Left ventricle myocardium inferior (tissue), 1 donor: ENCODE measurements at places on chromosomes 11 and 22. TPM values are rescaled to one million over a fixed set of nuclear protein-coding genes. Genes with fewer than 3 reads are reported as not detected.
A peak's percentile ranks its signal among the peaks of the same experiment; 100 is the strongest.

- DNase-seq, result peak; percentile 31
Observed at GRCh38 chr11:118980191-118980881, 8.8 kb downstream of the FOXR1 start.

GRCh38 chr22:19748139-19748538 lies 12.4 kb upstream of the TBX1 start:
- DNase-seq, result no peak

DNA sequence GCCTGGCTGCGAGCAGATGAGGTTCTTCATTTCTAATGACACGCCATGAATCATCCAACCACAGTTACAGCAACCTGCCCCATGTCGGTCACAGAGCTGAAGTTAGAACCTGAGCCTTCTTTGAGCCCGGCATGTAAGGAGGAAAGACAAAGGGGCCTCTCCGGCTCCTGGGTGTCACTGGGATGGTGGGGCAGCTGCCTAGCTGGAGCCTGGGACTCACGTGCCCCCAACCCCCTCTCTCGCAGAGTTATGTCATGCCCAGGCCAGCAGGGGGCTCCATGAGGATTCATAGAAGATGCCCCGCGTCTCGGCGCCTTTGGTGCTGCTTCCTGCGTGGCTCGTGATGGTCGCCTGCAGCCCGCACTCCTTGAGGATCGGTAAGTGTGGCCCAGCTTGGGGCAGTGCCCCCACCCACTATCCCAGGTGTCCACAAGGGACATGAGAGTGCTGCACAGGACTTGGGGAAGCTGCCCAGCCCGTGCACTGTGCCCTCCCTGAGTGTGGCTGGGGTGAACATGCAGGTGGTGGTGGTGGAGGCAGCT lies 148.5 kb downstream of the GRIK4 start:
- no peak for DNase-seq

Gene CECR2
- 3.1 TPM for total RNA-seq

- DNase-seq, result no peak
Observed at GRCh38 chr11:63880403-63880790, 36.6 kb downstream of the RCOR2 start.

GRCh38 chr11:117230999-117231841 lies 653 bp downstream of the PCSK7 start:
- DNase-seq, result no peak

DNA sequence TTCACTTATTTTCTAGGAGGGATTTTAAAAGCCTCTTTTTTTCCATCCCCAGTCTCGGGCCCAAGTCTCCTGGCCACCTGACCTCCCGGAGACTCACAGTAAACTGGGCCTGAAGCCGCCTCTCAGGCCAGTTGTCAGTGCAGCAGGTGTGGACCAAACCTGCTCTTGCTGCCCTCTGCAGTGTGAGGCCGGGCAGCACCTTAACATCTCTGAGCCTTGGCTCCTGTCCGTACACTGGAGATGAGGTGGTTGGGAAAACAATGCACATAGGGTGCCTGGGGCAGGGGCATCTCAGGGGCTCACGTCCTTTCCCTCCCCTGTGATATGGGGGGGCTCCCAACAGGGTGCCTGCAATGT lies 45.1 kb downstream of the PHF21B start:
- DNase-seq, result no peak

GRCh38 chr11:45285930-45286632 lies at the start of gene SYT13:
TSS of gene SYT13 (minus strand) at chr11:45286341. CDS start at chr11:45286207, 134 bp downstream.
- DNase-seq, result no peak

Gene ACTN3
- total RNA-seq, result not detected

- no peak for DNase-seq
Observed at GRCh38 chr22:37269936-37270678, 12.2 kb upstream of the CYTH4 start.

DNA sequence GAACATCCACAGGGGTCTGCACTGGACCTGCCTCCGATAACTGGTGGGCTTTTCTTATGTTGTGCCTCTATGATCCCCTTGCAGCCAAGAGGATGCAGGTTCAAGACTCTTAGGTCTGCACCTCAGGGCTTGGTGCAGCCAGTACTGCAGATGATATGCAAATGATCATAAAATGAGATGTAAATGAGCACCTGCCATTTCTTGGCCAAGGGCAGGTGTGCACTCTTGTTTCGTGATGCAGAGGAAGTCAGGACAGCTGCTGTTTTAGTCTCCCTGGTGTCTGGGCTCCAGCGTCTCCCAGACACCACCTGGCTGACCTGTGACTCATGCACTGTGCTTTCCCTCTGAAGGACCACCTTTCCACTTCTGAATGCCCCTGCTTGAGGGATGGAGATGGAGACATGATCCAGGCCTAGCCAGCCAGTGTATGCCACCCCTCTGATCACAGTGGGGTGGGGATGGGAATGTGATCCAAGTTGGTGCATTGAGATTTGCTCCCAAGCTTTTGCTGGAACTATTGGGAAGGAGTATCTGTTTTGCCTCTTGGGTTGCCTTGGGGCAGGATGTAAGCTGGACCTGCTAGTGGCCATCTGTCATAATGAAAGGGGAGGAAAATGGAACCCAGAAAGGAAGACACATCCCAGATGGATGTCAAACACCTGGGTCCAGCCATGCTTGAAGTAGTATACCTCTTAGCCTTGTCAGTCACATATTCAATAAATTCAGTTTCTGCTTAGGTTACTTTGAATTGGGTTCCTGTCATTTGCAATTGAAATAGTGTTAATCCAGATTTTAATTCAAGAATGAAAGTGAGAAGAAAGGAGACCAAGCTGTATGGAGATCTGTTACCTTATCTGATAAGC lies 3.3 kb upstream of the KCNJ11 start:
- DNase-seq, result no peak

Gene KIRREL3
- total RNA-seq, result 0.74 TPM

DNA sequence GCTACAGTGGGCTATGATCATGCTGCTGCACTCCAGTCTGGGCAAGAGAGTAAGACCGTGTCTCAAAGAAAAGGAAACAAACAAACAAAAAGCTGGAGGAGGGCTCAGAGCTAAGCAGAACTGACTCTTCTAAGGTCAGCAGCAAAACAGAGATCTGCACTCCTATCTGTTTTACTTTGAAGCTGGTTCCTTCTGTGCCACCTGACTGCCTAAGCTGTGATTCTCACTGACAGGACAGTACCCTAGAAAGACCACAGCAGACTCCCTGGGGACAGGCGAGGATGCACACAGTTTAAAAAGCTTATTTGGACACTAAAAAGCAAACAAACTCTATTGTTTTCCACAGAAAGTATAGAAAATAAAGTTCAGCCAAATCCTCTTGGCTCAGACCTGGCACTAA lies 30.5 kb downstream of the NEFH start:
- DNase-seq, result no peak

Gene SOX10
- 1.2 TPM for total RNA-seq

Gene GUCY1A2
- 10.2 TPM for total RNA-seq

DNA sequence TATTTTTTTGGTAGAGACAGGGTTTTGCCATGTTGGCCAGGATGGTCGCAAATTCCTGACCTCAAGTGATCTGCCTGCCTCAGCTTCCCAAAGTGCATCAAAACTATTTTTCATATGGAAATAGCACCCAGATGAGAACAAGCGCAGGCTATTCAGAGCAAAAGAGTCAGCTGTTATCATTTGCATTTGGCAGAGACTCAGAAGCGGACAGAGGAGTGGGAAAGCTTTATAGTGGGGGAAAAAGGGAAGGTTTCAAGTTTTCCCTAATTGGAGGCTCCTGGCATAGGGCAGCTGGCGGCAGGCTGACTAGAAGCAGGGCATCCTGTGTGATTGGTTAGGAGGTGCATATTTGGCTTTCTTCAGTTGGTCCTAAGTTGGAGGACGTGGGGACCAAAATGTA lies 20.2 kb downstream of the ATG13 start:
- no peak for DNase-seq

- no peak for DNase-seq
Observed at GRCh38 chr22:43922123-43922522, 1.5 kb upstream of the PNPLA3 start.

- no peak for DNase-seq
Observed at GRCh38 chr11:3840004-3840869, 522 bp downstream of the RHOG start.

GRCh38 chr11:64121663-64122410 lies 44.1 kb downstream of the MACROD1 start:
- no peak for DNase-seq

DNA sequence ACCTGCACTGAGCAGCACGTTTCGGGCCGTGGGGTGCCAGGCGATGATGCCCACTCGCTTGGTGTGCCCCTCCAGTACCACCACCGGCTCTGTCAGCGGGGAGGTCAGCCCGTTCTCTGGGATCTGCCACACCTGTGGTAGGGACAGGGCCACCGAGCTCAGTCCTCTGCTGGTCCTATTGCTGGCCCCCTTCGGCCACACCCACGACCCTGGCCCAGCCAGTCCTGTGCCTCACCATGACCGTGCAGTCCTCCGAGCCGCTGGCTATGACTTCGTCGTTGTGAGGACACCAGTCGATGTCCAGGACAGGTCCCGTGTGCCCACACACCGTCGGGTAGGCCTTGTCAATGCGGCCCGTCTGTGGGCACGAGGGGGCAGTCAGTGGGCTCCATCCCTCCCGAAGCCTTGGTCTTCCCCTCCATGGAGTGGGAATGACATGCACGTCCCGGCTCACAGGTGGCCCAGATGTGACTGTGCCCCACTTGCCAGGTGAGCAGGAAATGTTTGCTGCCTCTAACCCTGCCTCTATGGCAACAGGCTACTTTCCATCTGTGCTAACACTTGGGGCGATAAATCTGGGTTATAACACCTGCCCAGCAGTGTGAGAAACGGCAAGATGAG lies 1.4 kb downstream of the CORO1B start:
- no peak for DNase-seq

GRCh38 chr11:12223771-12224536 lies 113.6 kb downstream of the MICAL2 start:
- no peak for DNase-seq

DNA sequence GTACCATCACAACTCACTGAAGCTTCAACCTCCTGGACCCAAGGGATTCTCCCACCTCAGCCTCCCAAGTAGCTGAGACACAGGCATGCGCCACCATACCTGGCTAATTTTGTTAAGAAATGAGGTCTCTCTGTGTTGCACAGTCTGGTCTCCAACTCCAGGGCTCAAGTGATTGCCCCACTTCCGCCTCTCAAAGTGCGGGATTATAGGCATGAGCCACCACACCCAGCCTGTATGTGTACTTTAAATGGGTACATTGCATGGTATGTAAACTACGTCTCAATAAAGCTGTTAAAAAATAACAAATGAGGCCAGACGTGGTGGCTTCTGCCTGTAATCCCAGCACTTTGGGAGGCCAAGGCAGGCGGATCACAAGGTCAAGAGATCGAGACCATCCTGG lies 36.2 kb upstream of the DDX6 start:
- DNase-seq, result no peak

Gene CDC42EP2
- total RNA-seq, result 11.3 TPM

DNA sequence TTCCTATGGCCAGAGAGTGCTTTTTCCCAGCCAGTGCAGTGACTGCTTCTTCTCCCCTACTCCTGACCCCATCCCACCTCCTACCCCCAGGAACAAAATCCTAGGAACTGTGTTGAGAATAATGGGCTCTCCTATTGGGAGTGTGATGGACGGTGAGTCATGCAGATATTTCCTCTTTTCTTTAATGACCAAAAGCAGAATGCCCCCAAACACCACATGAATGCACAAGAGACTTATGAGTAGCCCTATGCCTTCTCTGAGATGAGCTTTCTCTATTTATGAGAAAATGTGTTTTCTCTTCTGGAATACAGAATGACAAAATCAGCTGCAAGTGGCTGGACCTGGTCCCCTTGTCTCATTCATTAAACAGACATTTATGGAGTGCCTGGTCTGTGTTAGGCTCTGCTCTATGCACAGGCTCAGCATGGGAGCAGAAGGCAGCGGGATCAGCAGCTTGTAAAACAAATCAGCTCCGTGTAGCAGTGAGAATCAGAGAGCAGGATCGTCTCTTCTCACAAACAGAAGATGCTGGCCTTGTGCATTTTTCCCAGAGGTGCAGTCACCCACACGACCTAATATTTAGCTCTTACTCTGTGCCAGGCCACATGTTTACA lies 47.5 kb upstream of the GALNT18 start:
- DNase-seq, result no peak

GRCh38 chr11:84800755-84801346 lies 826.3 kb downstream of the DLG2 start:
- no peak for DNase-seq

DNA sequence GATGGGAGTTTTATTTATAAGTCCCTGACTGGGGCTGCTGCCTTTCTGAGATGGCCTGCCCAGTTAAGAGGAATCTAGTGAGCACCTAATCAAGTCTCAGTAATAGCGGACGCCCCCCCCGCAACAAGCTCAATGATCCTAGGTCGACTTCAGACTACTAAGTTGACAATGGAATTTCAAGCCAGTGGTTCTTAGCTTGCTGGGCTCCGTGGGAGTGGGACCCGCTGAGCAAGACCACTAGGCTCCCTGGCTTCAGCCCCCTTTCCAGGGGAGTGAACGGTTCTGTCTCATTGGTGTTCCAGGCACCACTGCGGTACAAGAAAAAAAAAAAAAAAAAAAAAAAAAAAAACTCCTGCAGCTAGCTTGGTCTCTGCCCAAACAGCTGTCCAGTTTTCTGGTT lies 156.8 kb upstream of the CARD18 start:
- DNase-seq, result no peak
